Brain microvascular endothelial cell (primary cell): ENCODE measurements at places on chromosomes 4 and X.
A peak's percentile ranks its signal among the peaks of the same experiment; 100 is the strongest.

DNA sequence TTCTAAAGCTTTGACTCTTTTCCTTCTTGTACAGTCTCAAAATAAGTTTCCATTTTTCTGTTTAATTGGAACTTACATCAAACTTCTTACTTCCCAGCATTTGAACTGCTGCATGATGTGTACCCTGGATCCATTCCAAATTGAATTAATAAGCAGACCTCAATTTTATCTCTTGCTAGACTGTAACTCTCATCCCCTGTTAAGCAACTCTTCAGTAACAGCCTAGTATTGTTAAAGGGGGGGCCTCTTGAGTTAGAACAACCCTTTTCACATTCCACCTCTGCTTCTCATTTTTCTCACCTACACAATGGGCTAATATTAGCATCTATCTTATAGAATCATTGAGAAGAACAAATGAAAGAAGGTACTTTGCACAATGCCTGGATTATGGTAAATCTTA, 169.4 kb downstream of the IL1RAPL1 start:
- DNase-seq: no peak

DNA sequence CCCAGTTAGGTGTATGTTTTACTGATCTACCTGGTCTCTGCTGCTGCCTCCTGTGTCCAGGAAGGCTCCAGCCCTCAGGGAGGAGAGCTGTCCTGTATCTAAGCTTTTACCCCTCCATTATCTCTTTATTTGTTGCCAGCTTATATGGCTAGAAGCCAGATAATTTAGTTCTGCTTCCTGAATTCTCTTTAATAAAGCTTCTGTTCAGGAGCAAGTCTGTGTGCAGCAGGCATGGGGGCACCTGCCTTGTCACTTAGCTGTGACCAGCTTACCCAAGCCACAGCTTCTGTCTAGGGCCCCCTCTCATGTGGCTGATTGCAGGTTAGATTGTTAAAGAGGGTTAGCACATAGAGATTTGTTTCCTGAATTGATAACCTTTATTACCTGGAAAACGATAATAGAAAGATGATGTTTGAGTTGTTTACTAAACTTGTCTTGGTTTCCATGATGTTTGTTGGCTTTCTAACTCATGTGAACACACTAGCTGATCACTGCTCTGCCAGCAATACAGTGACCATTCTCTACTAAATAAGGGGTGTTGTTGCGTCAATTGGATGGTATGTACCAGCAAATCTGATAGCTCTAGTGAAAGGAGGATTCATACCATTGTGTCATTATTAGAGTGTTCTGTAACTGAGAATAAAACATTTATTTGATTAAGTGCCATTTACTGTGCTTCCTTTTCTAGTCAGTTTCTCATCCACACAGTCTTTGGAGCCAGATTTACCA, 189.8 kb upstream of the ANK2 start:
- no peak for DNase-seq

DNA sequence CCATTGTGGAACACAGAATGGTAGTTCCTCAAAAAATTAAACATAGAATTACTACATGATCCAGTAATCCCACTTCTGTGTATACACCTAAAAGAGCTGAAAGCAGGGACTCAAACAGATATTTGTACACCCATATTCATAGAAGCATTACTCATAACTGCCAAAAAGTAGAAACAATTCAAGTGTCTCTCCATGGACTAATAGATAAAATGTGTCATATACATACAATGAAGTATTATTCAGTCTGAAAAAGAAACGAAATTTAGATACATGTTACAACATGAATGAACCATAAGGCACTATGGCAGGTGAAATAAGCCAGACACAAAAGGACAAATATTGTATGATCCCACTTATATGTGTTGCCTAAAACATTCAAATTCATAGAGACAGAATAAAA, 145.1 kb downstream of the ANTXR2 start:
- DNase-seq: no peak

- DNase-seq: no peak
Observed at GRCh38 chrX:15398874-15399273, 14.7 kb upstream of the VEGFD start.

DNA sequence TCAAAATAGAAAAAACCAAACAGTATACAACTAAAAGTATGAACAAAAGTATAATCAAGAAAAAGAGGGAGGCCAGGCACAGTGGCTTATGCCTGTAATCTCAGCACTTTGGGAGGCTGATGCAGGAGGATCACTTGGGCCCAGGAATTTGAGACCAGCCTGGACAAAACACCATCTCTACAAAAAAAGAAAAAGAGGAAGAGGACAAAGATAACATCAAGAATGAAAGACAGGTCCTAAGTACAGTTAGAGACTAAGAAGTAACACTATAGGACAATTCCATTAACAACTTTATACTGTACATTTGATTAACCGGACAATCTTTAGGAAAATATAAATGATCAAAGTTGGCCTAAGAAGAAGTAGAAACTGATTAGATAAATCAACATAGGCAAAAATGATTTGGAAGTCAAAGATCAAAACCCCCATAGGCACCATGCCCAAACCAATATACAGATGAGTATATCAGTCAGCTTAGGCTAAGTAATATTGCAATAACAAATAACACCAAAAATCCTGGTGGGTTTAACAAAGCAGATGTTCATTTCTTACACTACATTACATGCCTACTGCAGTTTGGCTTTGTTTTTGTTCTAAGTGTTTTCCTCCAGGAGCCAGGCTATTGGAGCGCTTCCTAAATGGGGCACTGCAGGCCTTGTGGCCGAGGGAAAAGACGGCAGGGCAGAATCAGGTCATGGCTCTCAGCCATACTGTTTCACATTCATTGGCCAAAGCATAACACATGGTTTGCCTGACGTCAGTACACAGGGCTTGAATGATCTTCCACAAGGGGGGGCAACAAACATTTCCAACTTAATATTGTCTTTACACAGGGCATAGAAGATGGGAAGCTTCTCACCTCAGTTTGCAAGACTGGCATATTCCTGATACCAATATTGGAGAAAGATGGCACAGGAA, 42.2 kb upstream of the HGFAC start:
- DNase-seq: peak; percentile 30

GRCh38 chrX:102627640-102628039, 23.6 kb upstream of the GPRASP1 start:
- no peak for DNase-seq

GRCh38 chr4:42785817-42786216, 106.7 kb upstream of the GRXCR1 start:
- DNase-seq: no peak

DNA sequence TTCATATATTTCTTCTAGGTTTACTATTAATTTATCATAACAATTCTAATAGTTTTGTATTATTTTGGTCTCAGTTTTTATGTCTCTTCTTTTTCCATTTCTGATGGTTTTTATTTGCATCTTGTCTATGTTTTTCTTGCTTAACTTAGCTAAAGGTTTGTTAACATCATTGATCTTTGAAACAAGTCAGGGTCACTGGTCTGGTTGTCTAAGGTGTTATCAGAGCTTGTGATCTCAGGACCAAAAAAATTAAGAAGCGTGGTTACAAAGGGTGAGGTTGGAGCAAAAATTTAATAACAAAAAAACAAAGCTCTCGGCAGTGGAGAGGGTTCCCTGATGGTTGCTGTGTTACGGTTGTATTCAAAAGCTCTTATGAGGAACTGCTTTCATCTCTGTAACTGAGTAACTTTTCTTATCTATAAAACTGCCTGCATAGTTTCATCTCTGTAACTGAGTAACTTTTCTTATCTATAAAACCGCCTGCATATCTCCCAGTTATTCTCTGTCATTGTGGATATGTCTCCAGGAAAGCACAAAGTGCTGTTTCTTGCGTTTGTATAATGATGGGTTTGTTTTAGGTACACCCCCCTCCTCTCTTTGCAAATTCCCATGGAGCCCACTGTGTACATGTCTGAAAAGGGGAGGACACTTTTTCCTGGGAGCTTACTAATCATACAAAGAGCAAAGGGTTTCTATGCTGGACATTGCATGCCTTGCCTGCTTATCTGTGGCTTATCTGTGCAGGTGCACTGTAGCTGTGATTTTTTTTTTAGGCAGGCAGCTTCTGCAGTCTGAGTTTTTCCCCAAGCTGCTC, 62.4 kb upstream of the UGT2B15 start:
- DNase-seq: no peak

- DNase-seq: no peak
Observed at GRCh38 chr4:127196655-127197352, 436.0 kb upstream of the INTU start.

- DNase-seq: no peak
Observed at GRCh38 chr4:20096911-20097310, 154.8 kb upstream of the SLIT2 start.

DNA sequence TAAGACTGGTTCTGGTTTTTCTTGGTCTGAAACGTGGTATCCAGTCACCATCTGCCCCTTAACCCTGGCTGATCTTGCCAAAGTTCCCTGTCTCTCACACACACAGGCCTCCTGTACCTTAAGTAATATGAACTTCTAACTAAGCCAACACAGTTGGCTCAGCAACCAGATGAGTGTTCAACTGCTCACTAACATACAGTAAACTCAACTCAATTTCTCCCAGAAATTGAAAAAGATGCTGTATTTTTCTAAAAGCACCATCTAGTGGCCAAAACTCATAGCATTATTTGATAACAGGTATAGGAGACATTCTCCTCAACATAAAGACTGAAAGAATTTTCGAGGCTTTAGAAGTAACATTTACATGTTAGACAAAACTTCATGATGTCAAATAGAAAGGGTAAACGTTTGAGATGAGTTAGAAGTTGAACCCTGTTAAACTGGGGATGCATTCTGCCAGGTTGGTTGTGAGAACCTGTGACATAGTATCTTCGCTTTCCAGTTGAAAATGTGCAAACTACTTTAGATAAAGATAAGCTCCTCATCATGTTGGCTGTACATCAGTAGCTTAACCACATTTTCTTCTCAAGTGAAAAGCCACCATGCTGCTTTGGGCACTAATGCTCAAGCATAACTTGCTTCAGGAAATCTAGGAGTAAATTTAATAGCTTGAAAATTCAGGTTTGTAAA, 31.2 kb downstream of the CCNI start:
- no peak for DNase-seq

DNA sequence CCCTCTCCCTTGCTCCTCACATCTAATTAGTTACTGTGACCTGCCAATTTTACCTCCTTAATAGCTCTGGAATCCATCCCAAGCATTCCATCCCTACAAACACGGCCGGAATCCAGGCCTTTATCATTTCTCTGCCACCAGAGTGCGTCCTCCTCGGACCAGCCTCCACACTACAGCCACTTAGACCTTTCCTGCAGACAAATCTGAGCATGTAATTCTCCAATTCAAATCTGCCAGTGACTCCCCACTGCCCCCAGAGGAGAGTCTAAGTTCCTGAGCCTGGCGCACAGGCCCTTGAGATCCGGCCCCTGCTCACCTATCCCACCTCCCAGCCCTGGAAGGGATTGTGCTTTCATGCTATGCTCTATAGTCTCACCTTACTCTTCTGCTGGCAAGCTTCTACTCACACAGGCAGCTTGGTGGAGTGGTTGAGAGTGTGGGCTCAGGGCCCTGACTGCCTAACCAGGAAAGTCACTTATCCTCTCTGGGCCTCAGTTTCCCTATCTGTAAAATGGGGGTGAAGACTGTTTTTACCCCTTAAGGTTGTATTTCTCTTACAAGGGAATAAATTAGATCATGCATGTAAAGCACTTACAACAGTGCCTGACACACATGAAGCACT, 31.2 kb downstream of the PJA1 start:
- DNase-seq: peak; percentile 55

- DNase-seq: peak; percentile 89
Observed at GRCh38 chr4:89469930-89470375, 162.4 kb upstream of the GPRIN3 start.

GRCh38 chr4:40379248-40379647, 44.1 kb downstream of the CHRNA9 start:
- no peak for DNase-seq

DNA sequence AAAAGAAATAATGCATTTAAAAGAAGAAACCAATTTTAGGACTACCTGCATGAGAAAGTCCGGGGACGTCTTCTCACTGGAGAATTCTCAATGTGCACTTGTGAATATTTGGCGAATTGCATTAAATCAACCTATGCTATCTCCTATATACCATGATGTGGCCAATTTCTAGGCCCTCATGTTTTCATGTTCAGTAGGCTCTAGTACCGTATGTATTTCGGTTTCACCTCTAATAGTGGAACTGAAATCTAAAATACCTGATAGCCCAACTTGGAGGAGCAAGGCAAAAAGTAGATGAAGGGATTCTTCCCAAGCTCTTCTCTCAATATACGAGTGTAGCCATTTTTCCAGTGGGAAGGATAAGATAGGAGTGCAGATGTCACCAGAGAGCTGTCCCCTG, 11.4 kb upstream of the FGF2 start:
- no peak for DNase-seq

DNA sequence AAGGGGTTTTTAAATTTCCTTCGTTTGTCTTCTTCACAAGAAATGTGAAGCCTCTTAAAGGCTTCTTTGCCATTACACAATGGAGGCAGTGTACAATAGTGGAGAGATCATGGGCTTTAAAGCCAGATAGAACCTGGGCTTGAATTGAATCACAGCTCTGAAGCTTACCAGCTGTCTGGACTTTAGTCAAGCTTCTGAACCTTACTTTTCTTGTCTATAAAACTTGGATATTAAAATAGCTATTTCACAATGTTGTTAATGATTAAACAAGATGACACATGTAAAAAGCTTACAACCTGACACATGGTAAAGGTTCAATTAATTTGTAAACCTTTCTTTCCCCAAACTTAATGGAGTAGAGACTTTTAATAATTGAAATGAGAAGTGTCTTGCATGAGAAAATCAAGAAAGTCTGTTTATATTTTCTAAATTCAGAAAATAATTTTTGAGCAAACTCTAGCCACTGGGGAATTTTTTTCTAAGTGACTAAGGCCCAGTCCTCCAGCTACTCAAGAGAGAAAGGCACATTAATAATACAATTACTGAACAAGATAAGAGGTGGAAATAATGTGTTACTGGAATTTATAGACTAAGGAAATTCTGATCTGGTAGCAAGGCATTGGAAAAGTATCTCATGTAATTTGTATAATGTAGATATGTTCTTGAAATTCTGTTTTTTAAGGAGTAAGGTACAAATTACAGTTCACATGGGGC, 21.7 kb upstream of the TBC1D8B start:
- no peak for DNase-seq

GRCh38 chrX:150291014-150291413, 72.1 kb upstream of the MAMLD1 start:
- no peak for DNase-seq

DNA sequence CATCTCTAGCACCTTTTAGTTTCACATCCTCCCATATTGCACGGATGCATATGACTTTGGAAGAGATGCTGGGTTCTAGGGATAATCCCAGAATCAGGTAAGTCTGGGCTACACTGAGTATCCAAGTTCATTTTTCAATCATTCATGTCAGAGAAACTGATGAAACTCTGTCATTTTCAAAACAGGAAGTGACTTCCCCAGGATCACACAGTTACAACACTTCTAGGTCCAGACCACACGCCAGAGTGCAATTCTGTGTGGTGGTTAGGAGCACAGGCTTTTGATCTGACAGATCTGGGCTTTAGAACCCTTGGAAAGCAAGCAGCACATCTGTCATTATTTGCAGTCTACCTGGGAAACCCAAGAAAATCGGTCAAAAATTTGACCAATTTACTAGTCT, 52.1 kb upstream of the CDKN2AIP start:
- DNase-seq: no peak
